ENCODE measurements at places on chromosomes 7 and 10. TPM values are rescaled to one million over a fixed set of nuclear protein-coding genes. Genes with fewer than 3 reads are reported as not detected.

The C7orf33 gene
- not detected for polyA plus RNA-seq

The CALML5 gene
- not detected for polyA plus RNA-seq

The SPDYE1 gene
- 0.25 TPM for polyA plus RNA-seq

The LIPM gene
- not detected for polyA plus RNA-seq

The PTPN20 gene
- 1.3 TPM for polyA plus RNA-seq

The PHKG1 gene
- polyA plus RNA-seq: 0.95 TPM

The SUFU gene
- polyA plus RNA-seq: 8.3 TPM

The OPALIN gene
- polyA plus RNA-seq: not detected

The MRPS17 gene
- 19.0 TPM for polyA plus RNA-seq

The PDZD7 gene
- polyA plus RNA-seq: 0.23 TPM

- no peak for DNase-seq
These were observed 176.5 kb upstream of the KCTD7 start for GRCh38 chr7:66452165-66452564.

DNA sequence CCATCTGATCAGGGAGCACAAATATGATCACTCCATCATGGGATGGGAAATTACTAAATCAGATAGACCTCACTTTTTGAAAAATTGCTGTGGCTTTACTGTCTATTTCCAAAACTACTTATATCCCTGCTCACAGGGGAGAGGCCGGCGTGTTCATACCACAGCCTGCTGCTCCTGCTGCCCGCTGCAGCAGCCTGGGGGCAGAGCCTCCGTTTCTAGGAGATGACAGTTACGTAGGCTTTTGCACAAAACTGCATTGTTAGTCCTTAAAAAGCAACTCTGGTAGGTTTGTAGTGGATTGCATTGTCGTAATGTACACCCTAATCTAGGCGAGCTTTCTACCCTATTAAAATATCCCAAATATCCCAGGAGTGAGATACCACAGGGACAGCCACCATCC lies 203.7 kb downstream of the EBF3 start:
- no peak for DNase-seq

DNA sequence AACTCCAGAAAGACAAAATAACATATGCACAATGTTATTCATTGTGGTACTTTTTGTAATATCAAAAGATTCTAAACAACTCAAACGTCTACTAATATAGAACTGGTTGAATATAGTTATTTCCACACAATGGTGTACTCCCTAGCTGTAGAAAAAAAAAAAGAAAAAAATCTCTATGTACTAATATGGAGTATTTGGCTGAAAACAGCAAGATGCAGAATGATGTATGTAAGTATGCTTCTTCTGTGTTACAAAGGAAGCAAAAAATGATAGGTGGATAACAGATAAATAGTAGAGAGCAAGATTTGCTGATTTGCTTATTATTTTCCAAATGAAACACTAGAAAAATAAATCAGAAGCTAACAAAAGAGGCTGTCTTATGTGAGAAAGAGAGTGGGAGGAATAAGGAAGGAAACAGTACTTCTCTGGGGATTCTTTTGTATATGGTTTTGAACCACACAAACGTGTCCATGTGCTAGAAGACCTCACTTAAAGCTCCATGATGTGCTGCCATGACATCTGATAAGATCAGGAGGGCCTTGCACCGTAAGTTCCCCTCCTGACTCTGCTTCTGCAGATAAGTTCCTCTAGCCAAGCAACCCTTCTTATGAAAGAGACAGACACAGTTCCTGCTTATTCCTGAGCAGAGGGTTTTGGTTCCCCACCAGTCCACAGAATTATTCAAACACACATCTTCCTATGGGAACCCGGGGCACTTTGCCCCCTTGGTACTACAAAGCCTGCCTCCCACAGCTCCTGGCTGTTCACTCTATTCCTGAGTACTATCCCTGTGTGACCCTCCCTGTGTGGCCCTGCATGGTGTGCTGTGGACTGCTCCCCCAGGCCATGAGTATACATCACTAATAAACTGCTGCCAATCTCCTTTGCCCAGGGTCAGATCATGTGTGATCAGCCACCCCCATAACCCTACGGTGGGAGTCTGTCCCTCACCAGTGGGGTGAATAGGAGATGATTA lies 159.1 kb downstream of the CCDC71L start:
- no peak for DNase-seq

GRCh38 chr10:70296406-70296899 lies 12.6 kb upstream of the NPFFR1 start:
- DNase-seq: no peak

- DNase-seq: no peak
These were observed 176.3 kb downstream of the DGKI start for GRCh38 chr7:137670222-137671064.

DNA sequence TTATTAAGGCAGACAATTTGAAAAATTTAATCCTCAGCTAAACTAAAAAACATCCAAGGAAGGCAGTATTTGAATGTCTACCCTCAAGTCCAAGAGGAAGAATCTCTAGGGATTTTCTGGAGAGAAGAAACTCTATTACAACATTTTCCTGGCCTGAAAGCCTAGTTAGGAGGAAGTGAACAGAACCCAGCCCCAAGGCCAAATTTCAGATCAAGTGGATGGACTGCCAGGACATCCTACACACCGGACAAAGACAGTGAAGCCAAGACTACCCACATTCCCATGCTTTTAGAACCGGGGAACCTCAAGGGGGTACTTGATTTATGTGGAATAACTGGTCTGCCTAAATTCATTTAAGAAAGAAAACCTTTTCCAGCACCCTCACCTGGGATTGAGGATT lies 108.9 kb upstream of the MEOX2 start:
- no peak for DNase-seq

GRCh38 chr10:90314718-90315117 lies 543.1 kb downstream of the HTR7 start:
- no peak for DNase-seq

GRCh38 chr7:3427957-3428356 lies 126.9 kb downstream of the SDK1 start:
- DNase-seq: no peak

GRCh38 chr10:80202934-80203834 lies 2.2 kb downstream of the ANXA11 start:
- DNase-seq: peak; percentile 45

DNA sequence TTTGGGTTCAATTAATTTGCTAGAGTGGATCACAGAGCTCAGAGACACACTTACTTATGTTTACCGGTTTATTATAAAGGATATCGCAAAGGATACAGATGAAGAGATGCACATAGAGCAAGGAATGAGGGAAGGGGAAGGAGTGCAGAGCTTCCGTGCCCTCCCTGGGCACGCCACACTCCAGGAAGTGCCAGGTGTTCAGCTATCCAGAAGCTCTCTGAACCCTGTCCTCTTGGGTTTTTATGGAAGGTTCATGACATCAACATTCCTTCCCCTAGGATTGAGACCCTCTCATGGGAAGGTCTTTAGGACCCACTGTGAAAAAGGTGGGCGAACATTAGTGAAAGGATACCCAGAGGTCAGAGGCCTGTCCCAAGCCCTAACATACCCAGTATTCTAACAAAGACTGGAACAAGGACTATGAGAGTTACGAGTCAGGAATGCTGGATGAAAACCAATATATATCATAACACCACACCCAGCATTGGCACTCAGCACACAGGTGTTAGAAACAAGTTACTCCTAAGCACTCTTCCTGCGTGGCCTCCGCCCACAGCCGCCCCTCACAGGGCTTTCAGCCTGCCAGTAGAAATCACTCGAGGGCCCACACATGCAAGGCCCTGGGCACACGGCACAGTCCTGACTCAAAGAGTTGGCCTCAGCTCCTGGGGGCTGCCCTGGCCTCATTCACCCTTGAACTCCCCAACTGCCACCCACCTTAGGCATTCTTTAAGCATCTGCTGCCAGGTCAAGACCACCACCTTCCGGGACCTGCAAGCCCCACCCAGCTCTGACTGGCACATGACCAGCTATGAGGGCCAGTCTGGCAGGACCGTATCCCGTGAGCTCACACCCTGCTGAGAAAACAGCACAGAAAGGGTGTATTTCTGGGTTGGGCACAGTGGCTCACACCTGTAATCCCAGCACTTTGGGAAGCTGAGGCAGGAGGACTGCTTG lies 5.6 kb upstream of the AIFM2 start:
- DNase-seq: no peak

DNA sequence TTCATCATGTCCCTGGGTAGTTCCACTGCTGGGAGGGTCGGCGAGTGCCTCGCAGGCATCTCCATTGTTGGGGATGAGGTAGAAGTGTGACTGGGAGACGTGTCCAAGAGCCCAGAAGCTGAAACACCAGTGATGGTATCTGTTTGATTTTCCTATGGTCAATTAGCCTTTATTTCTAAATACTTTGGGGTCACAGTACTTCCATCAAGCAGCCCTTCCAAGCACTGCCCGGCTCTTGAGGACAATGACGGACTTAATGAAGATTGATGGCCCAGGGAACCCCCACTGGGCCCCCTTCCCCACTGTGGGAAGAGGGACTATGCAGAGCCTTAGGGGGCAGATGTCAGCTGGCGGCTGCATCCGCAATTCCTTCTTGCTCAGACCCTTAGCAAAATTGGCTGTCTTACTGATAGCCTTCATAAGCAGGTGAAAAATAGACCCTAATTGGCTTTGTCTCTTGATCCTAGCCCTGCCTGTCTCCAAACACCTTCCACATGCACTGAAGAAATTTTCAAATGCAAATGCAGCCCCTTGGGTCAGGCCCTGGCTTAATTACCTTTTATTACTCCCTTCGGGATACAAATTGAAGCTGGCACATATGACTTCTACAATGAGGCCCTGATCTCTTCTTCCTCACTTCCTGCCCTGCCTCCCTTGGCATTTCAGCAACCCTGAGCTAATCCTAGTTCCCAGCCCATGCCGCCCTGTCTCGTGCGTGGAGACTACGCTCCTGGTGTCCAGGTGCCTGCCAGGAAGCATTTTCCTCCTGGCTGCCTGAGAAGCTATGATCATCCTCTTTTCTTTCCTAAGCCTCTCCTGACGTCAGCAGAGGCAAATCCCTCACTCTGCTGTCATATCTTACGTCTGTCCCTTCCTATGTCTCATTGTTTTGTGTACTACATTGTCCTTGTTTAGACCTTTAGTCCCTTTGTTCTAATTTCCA lies 124.5 kb upstream of the GDF10 start:
- DNase-seq: no peak

DNA sequence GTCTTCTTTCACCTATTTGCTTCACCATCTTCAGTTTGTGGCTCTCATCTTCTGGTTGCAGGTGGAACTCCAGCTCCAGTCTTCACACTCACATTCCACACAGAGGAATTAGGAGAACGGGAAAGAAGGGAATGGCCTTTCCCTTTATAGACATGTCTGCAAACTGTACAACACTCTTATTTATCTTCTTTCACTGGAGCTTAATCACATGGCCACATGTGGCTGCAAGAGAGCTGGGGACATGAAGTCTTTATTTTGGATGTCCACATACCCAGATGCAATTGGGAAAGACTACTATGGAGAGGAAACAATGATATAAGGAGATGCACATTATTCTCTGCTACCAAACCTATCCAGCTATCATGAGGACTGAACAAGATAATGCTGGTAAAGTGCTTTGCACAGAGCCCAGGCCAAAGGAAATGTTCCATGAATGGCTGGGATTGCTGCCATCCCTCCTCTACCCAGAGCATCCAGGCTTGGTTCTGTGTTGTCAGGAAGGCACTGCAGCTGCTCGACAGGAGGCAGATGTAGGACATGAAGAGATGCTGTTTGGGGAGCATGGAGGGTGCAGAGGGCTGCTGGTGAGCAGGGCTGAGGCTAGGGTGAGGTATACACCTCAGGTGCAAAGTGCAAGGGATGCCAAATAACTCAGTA lies 183.8 kb upstream of the TBX20 start:
- DNase-seq: no peak

DNA sequence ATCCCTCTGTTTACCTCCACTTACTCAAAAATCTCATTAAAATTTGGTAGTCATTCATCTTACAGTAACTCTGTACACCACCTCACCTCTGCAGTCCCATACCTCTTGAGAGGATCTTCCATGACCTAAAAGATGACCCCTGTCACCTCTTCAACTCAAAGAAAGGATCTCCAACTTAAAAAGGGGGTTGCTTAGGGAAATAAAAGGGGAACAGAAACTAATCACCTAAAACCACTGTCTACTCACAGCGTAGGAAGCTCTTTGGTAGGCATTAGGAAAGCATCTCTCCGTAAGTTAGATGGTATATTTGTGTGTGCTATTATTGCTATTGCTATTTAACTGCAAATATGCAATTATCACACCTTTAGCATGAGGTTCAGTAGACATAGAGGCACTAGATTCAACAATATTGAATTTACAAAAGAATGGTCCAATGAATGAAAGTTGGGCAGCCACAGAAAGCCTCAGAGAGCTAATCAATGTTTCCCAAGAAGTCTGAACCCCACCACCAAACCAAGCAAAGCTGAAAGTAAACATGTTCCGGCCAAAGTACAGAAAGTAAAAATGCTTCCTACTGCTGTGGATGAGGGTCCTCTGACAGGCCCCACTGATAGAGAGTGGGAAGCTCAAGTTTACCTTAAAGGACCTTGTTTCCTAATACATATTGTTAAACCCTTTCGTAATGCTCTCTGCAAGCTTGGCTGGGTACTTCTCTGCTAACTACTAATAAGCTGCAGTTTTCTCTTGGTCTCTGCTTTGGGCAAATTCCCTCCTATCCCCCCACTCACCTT lies 105.8 kb downstream of the GRM8 start:
- DNase-seq: no peak

- DNase-seq: no peak
These were observed 78.4 kb upstream of the EMX2 start for GRCh38 chr10:117464176-117464575.

DNA sequence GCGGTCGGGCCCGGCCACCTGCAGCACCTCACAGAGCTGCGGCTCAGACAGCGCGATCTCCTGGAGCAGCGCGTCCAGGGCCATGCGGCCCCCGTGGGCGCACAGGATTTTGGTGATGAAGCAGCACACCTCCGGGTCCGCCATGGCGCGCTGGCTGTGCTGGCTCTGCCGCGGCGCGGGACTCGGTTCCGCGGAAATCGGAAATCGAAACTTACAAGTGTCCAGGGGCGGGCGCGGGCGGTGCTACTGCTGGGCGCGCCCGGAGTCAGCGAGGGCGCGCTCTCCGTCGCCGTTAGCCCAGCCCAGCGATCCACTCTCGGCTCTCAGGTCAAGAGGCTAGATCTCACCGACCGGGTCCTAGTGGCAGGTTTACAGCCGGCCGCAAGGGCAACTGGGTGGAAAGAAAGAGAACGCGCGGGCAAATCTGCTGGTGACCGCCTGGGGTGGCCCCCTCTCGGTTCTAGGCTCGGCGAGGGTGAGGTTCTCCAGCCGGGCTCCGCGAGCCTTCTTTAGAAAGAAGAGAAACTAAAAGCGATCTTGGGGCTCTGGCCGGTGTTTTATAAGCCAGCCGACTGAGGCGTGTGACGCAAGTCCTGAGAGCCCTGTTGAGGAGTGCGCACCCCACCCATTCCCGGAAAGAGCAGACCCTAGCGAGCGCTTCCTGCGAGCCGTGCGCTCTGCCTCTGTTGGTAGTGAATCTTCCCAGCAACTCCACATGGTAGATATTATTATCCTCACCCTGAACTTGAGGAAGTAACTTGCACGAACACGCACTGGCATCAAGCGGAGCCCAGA lies at the start of gene ZC3HAV1:
Gene ZC3HAV1 (minus strand): TSS at position 533 of the 795 bp plus-strand sequence. CDS start 389 bp downstream, at position 144.
- DNase-seq: peak; percentile 92

DNA sequence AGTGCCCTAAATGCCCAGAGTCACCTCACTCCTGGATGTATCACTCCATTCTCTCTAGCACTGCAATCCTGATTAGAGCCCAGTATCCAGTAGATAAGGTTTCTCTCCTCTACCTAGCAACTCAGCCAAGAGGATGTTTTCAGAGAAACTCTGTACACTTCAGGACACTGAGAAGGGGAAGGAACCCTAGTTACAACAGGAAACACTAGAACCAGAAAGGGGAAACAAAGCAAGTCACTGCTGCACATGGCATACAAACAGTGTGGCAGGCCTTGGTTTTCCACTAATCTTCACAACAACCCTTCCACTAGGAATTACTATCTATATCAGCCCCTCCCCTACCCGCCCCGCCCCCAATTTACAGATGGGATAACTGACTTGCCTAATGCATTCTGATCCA lies 1.6 kb downstream of the FAM204A start:
- no peak for DNase-seq

All from CD8-positive, alpha-beta memory T cell (primary cell).